IgD-negative memory B cell (primary cell): ENCODE measurements at places on chromosomes 7 and 10. TPM values are rescaled to one million over a fixed set of nuclear protein-coding genes. Genes with fewer than 3 reads are reported as not detected.

The RASA4 gene
- polyA plus RNA-seq = 20.1 TPM

The SPDYE16 gene
- 0.11 TPM for polyA plus RNA-seq

The GNAT3 gene
- polyA plus RNA-seq = not detected

The UROS gene
- polyA plus RNA-seq = 55.1 TPM

The LIPK gene
- polyA plus RNA-seq = not detected

The TNRC18 gene
- polyA plus RNA-seq = 1.3 TPM

The ZNF467 gene
- not detected for polyA plus RNA-seq

The CCZ1B gene
- polyA plus RNA-seq = 37.5 TPM
